ENCODE measurements at places on chromosomes 12 and 14. TPM values are rescaled to one million over a fixed set of nuclear protein-coding genes. Genes with fewer than 3 reads are reported as not detected.

DNA sequence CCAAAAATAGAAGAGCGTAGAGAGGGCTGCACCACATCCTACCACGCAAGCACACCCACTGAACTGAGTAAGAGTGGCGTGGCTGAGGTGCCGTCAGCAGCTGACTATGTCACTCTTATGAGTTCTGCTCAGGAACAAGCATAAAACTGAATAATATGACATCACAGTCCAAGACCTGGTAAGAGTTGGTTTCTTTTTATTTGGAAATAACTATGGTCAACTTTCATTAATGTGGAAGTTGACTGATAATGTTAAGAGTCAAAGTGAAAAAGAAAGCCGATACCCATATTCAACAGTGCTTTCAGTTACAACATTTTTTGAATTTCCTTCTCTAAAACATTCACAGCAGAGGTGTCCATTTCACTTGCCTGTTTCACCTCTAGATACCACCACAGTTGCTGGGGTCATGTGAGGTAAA, 44.6 kb downstream of the GNS start:
- DNase-seq: no peak

DNA sequence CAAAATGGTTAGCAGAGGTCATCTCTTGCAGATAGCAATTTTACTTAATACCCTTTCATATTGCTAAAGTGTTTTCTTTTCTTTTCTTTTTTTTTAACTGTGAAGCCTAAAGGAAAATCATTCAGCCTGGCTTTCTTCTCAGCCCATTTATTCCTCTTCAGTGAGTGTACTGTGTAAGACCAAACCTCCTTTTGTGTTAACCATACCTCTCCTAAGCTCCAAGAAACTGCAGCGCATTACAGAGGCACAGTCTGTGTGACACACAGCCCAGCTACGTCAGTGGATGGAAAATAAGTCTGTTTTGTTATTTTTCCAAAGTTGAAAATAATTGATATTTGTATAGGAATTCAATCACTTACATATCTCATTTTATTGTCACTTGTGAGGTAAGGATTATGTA, 21.7 kb downstream of the DCAF5 start:
- no peak for DNase-seq

DNA sequence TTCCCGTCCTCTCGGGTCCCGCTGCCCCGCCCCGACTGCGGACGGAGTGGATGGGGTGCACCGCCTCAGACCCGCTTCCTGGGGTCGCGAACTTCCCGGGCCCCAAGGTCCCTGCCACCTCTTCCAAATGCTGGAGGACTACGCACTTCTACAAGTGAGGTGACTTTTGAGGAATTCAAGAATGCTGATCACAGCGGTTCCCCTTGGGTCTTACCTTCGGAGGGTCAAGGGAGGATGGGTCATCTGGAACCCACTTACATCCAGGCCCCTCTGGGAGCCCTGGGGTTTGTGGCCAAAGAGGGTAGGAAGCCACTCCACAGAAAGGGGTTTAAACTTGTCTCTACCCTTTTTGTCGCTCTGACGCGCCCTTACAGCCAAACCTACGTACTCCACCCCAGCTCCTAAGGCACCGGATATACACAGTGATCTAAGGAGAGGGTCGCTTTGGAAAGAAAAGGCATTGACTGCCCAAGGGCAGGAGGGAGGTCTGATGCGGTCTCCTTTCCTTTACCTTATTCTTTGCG, 532 bp upstream of the PRKD1 start:
- DNase-seq: no peak

Gene DIO2
- total RNA-seq: 0.23 TPM

DNA sequence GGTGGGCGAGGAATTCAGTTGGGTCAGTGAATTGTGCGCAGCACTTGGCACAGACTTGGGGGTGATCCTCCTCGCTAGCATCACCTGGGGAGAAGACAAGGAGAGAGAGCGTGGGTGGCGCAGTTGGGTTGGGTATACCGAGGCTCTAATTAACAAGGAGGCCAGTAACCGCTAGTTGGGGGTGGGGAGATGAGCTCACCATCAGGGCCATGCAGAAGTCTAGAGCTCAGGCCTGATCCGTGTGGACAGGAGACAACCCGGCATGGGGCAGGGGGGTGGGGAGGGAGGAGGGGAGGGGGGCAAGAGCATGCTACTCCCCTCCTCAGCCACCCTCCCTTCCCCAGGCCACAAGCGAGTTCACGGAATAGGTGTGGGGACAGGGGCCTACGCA, 580 bp downstream of the SALL2 start:
- no peak for DNase-seq

DNA sequence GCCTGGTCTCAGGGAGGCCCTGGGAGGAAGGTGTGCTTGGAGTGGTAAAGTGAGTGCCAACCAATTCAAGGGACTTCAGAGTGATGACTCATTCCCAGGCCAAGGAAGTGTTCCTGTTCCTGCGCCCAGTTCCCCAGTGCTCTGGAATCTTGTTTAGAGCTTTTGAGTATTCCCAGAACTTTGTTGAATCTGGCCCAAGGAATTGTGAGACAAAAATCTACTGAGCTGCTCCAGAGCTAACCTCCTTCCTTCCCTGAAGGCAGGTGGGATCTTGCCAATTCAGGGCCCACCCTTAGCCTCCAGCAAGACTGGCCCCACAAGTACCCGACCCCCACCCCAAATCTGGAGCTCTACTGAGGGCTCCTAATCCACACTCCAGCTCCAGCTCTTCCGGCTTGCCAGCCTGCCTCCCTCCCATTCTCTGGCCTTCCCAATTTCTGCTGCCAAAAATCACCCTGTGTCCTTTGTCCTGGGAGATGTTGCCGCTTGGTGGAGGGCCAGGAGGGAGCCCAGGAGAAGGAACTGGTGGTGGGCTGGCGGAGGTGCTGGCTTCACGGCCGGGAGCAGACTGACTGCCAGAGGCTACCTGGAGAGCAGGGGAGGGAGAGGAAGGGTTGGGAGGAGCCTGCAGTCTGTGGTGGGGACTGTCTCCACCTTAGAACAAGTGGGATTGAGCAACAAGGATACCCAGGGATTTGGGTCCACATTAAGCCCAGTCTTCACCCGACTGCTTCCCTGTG, 2.0 kb upstream of the ATN1 start:
- no peak for DNase-seq

DNA sequence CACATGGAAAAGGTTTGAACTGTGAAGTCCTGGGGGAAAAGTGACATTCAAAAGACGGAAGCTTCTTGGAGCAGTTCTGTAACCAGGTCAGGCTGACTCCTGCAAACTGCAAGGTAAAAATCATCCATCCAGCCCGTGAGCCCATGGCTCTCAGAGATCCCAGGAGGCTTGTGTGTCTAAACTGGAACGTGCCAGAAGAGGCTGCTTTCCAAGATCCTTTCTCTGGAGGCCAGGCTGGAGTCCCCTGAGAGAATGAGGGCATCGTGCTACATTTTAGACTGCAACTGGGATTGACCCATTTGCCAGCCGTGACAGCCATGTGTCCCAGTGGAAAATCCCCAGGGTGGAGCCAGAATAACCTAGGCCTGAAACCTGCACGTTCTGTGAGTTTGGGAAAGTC, 7.8 kb upstream of the WSCD2 start:
- DNase-seq: no peak

Gene MIPOL1
- total RNA-seq: 6.6 TPM

DNA sequence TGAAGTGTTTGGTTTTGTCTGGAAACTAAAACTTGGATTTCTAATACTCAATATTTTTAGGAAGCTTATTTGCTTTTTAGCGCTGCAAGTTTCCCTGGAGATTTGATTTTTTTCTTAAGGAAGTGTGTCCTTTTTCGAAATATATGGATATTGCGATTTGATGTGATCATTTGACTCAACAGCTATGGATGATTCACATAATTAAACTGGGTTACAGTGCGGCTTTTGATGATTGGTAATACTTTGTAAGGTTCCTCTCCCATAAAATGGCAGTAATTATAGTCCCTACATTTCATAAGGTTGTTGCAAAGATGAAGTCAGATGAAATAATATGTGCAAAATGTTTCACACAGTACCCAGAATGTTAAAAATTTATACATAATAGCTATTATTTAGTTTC, 13.1 kb downstream of the LDHB start:
- DNase-seq: no peak

GRCh38 chr14:47186486-47186885, 488.9 kb downstream of the MDGA2 start:
- DNase-seq: no peak

Gene KRT73
- not detected for total RNA-seq

Gene DBX2
- not detected for total RNA-seq

DNA sequence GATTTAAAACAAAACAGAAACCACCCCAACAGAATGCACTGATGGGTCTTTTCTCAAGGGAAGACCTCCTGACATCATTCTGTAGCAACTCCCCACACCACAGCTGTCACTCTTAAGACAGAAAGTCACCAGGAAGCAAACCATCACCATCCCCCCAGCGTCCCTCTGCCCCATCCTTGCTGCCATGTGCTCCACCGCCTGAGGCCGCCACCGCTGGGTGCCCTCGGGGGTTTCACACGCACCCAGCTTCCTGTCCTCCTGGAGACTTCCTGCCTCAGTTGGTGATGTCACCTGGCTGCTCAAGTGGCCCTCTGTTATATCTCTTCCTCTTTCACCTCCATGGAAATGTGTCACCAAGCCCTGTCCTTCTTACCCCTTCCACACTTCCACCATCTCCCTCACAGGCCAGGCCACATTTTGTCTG, 71.4 kb upstream of the GPR68 start:
- DNase-seq: no peak

- DNase-seq: no peak
Observed at GRCh38 chr12:14614704-14615121, 47.0 kb upstream of the PLBD1 start.

Gene IL23A
- not detected for total RNA-seq

DNA sequence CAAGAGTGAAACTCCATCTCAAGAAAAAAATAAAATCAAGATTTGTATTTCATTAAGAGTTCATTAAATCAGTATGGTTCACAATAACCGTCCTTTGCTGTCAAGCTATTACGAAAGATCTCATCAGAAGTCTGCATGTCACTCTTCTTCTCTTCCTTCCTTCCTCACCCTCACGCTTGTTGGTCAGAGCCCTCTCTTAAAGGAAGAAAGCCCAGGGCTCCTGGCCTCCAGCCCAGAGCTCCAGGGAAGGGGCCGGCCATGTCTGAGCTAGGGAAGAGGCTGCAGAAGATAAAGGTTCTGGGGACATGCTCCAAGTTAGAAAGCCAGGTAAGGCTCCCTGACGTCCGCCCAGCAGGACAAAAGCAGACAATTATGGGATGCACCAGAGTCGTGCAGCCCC, 43.1 kb upstream of the DLK1 start:
- no peak for DNase-seq

GRCh38 chr12:92059960-92060359, 85.7 kb downstream of the BTG1 start:
- no peak for DNase-seq

Gene B3GNT4
- not detected for total RNA-seq

DNA sequence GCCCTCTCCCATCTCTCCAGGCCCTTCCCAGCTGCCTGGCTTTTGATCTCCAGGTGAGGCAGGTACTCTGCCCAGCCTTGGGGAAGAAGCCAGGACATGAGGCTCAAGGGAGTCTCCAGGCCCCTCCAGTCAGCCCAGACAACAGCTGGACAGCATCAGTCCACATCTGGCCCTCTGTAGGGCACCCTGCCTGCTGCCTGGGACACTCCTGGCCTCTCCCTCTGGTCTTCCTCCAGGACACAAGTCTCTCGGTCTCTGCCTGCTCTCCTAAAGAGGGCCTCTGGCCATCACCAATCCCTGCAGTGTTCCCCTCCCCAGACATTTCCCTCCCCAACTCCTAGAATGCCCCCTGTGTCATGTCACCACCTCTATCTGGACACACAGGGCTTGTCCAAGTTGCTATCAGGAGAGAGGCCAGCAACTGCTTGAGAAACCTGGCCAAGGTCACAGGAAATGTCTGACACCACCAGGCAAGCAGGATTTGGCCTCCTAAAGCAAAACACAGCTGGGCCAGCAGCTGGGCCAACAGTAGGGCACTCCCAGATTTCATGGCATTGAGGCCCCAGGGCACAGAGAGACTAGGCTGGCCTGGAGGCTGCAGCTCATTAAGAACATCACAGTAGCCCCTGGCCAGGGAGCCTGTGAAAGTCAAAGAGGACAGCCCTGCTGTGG, 29.0 kb downstream of the LTBP2 start:
- no peak for DNase-seq

Gene GPRC5D
- total RNA-seq: 0.17 TPM

DNA sequence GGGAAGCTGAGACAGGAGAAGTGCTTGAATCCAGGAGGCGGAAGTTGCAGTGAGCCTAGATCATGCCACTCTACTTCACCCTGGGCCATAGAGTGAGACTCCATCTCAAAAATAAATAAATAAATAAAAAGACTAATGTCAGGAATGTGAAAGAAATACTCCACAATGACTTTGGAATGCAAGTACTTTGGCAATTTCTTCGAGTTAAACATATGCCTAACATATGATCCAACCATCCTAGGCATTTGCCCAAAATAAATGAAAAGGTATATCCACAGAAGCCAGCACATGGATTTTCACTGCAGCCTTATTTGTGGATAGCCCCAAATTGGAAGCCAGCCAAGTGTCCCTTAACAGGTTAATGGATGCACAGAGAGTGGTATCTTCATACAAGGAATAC, 357.9 kb upstream of the TMEM132C start:
- no peak for DNase-seq

- no peak for DNase-seq
Observed at GRCh38 chr12:121751034-121751433, 38.5 kb downstream of the TMEM120B start.

GRCh38 chr12:60415351-60415750, 819.5 kb downstream of the SLC16A7 start:
- no peak for DNase-seq

- DNase-seq: no peak
Observed at GRCh38 chr12:80565271-80565670, 121.2 kb downstream of the PTPRQ start.

- no peak for DNase-seq
Observed at GRCh38 chr12:120221576-120221900, 20.6 kb upstream of the RPLP0 start.

DNA sequence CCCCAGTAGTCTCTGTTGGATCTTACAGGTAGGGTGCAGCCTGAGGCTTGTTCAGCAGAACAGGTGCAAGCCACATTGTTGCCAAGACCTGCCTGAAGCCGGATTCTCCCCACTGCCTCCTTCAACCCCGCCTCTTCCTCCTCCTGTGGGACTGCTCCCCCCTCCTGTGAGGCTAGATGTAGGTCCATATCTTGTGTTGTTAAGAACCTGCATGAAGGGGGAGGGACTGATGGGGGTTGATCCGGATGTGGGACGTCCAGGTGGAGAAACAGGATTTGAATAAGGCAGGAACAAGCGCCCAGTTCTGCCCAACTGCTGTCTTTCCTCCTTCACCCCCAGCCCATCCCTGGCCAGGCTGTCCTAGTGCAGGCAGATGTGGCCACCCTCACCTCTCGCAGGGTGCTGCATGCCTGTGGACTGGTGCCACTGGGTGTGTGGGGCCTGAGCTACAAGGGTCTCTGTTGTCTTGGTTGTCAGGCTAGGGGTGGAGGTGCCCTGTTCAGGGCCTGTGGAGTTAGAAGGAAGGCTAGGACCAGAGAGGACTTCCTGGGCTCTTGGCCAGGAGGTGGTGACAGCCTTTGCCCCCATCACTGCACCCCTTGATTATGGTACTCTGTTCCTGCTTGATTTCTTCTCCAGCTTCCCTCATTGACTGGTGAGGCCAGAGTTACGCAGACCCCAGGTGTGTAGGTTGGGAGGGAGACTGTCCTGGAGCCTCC, 1.4 kb downstream of the NR4A1 start:
- DNase-seq: no peak

Gene PCED1B
- 1.3 TPM for total RNA-seq
